ENCODE measurements at places on chromosomes 13 and 19.
A peak's percentile ranks its signal among the peaks of the same experiment; 100 is the strongest.

DNA sequence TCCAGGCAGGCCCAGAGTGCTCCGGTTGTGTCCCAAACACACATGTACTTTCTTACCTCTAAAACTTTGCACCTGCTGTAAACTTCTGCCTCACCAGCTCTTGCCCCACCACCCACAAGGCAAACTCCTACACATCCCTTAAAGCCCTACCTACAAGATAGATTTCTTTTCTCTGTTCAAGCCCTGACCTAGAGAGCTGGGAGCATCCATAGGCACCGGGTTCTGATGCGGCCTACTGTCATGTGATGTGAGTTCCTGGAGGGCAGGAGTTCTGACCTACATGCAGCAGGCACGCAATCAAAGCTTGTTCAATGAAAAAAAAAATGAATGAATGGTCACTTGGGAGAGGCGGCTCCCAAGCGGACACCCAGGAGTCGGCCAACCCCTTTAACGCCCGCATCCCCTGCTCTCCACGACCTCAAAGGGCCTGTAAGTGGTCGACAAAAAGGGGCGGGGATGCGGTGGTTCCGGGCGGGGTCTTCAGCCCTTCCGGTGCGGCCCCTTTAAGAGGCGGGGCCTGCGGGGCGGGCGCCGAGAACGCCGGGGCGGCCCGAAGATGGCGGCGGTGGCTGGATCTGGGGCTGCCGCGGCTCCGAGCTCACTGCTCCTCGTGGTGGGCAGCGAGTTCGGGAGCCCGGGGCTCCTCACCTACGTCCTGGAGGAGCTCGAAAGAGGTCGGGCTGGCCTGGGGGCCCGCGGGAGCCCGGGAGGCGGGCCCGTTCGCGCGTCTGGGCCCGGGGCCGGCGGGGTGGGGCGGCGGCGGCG, at the start of gene MAP1S:
MAP1S (plus strand) TSS at position 534 of the 765 bp plus-strand sequence; CDS start at position 557, 23 bp downstream.
- DNase-seq, result peak; percentile 50

DNA sequence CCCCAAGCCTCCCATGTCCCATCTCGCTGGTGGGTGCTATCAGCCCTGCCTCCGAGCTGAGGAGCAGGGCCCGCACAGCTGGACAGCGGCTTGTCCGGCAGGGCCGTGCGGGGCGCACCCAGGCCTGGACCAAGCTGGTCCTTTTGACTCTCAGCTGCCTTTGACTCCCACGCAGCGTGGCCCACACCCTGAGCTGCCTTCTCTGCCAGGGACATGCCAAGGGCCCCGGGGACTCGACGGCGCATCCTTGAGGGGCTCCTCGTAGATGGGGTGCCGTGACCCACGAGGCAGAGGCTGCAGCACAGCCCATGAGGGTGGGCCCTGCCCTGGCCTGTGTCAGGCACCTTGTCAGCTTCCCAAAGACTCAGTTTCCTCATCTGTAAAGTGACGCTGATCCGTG, 38.8 kb upstream of the F7 start:
- DNase-seq, result no peak

- no peak for DNase-seq
Observed at GRCh38 chr19:49809160-49809940, 3.7 kb downstream of the FUZ start.

DNA sequence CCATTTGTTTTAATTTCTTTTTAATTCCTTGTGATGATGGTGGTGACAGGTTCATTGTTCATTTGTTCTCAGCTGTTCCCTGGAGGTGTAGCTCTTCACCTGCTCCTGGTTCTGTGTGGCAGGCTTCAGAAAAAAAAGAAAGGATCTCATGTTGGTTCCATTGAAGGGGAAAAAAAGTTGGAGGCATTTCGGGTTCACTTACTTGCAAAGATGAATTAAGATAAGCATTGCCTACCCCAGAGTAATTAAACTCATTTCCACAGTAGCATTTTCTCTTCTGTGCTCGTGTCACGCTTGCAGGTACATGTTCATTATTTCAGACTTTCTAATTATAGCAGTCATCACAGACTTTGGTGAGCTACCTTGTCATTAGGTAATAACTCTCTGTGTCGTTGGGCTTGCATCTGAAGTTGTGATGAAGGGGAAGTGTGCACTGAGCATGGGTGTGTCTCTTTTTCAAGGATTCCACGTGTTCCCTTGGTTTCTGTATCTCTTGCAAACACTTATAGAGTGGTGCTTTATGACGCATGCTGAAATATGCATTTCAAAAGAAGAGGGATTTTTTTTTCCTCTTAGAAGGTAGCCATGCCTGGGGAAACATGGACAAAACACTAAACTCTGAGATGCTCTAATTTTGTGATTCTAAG, 69.1 kb downstream of the MTUS2 start:
- DNase-seq, result no peak

- DNase-seq, result no peak
Observed at GRCh38 chr13:23876265-23876664, 12.9 kb downstream of the MIPEP start.

DNA sequence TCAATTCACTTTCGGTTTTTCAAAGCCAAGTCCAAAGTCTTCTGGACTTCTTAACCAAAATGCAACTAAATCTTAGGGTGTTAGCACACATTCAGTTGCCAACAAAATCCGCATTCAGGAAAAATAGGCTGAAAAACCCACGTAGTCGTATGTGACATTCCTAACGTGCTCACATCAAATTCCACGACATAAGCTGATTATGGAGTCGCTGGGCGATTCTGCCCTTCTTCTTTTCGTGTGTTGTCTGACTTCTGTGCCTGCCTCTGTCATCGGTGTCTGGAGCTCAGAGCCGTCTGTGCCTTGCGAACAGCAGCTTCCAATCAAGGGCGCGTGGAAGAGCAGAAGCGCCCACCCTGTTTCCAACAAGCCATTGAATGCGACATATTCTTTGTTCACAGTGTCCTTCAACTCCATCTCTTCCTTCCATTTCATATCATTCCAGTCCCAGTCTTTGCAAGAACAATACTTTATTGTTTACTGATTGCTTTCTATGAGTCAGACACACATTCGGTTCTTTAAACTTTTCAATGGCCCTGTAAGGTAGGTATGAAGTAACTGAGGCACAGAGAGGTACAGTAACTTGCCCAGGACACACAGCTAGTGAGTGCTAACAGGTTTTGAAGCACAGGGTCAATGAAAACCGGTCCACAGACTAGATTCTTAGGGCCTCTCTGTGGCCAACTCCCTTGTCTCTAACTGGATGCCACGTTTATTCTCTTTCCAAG, 8.2 kb upstream of the ZNF507 start:
- DNase-seq, result no peak

- no peak for DNase-seq
Observed at GRCh38 chr13:52162279-52163101, 3.1 kb upstream of the NEK3 start.

DNA sequence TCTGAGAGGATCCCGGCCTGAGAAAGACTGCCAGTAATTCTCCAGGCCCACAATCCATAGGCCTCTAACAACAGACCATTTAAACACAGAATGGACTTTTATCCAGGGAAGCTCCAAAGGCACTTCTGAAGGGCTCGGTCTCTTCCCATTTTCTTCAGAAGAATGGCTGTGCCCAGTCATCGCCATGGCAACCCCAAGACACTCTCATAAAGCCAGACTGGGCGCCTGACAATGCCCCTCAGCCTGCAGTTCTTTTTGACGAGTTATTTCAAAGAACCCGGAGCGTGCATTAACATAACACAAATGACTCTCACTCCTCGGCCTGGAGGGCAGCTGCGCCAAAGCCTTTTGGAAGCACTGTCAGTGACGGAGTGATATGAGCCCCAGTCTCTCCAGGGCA, 61.0 kb downstream of the RASA3 start:
- no peak for DNase-seq

GRCh38 chr19:47379381-47379938, 30.3 kb downstream of the DHX34 start:
- DNase-seq, result no peak

GRCh38 chr19:38658462-38659306, 11.2 kb downstream of the ACTN4 start:
- peak; percentile 64 for DNase-seq

DNA sequence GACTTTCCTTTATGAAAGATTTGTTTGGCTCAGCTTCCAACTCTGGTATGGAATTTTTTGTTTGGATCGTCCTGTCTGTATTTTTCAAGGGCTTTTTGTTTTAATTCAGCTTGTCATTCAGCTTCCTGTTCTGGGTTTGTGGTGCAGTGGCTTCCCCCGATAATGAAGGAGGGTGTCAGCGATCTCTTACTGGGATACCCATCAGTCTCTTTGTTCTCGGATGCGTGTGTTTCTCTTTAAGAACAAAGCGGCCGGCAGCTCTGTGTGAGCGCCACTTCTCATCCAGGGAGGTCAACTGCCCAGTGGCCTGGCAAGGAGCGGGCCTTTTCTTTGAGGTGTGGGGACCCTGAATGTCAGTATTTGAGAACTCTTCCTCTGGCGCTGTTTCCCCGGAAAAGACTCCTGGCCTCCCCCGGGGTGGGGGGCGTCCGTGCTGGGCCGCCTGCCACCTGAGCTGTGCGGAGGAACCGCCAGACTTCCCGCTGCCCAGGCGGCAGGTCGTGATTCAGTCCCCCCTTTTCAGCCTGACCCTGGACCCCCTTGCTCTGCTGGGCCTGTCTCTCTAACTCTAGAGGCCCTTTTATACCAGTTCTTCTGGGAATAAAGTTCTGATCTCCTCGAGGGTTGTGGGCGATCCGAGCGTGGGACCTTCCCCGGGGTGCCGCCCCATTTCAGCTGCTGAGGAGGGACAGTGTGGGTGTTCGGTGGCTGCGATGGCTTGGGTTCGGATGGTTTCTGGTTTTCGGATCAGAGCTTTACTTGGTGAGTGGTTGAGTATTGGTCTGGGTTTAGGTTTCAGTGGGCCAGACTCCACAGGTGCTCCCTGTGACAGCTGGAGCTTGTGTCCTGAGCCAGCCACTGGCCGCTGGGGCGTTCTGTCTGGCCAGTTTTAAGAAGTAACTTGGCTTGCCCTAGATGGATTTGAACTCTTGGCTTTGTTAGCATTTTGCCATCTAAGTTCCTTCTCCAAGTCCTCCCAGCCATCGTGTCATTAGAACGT, 3.4 kb downstream of the SF3A2 start:
- DNase-seq, result no peak

GRCh38 chr19:35514282-35514809, 897 bp upstream of the DMKN start:
- DNase-seq, result no peak

- no peak for DNase-seq
Observed at GRCh38 chr19:51915324-51915867, 10.6 kb upstream of the ZNF649 start.

DNA sequence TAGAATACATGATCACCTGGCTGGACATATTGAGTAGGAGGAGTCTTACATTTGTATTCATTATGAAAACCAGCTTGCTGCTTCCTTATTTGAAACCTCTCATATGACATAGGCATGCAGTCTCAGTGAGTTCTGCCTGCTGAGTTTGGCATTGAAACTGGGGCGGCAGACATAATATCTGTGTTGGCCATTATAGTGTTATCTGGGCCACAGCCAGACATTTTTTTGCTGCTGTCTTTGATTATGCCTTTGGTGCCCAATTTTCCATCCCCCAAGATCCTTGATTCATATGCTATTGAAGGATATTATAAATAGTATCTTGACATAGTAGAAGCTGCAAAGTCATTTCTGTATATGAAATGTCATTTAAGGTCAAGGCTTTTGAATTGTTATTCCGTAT, 15.8 kb downstream of the FREM2 start:
- no peak for DNase-seq

- DNase-seq, result no peak
Observed at GRCh38 chr19:49167857-49168409, 10.3 kb downstream of the TRPM4 start.

GRCh38 chr19:58439576-58440554, at the start of gene ZNF132:
Gene ZNF132, minus strand, starts transcription at chr19:58440153. Its CDS starts 332 bp downstream, at chr19:58439821.
- DNase-seq, result peak; percentile 96

All from NCI-H1092 (cell line).